ENCODE measurements at places on chromosomes 5 and 9. TPM values are rescaled to one million over a fixed set of nuclear protein-coding genes. Genes with fewer than 3 reads are reported as not detected.
A peak's percentile ranks its signal among the peaks of the same experiment; 100 is the strongest.

Gene C7
- polyA plus RNA-seq, result not detected

Gene PCDHAC2
- not detected for polyA plus RNA-seq

Gene STKLD1
- polyA plus RNA-seq, result 0.75 TPM

Gene DMRT3
- polyA plus RNA-seq, result not detected

Gene LHX6
- polyA plus RNA-seq, result not detected

Gene IFT74
- 7.5 TPM for polyA plus RNA-seq

Gene UAP1L1
- polyA plus RNA-seq, result 4.6 TPM

Gene DAB2IP
- 0.41 TPM for polyA plus RNA-seq

Gene POLR1E
- 21.4 TPM for polyA plus RNA-seq

Gene CDH12
- not detected for polyA plus RNA-seq

DNA sequence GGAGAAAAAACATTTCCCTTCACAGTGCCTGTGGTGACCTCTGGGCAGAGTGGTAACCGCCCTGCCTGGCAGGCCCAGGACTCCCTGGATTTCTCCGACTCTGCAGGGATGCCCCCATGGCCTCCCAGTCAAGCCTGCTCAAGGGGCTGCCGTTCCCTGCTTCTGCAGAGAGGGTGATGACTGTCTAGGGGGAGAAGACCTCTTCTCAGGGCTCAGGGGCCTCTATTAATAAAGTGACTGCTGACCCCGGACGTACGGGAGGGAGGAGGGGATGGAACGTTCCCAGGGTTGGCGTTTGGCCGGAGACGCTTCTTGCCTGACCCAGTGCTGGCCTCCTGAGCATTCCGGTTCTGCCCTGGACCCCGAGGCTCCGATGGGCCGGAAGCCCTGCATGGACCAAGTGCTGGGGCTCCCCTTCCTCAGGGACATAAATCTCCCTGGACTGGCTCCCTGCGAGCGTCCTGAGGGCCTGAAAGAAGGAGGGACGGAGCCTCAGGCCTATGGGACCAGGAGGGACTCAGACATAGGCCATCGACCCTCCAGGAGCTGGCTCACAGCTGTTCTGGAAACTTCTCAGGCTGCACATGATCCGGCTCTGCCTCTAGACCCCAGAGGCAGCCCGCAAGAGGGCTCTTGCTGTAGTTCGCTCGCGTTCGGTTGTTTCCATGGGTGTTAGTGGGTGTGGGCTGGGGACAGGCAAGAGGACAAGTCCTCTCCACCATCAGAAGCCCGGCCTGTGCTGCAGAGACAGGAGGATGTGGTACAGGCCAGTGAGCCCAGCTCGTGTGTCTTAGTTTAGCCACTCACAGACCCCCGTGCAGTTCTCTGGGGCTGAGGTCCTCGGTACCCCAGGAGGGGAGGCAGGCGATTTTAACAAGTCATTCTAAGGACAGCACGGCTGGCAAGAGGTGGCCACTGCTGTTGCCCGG is 8.1 kb upstream of the RNU6ATAC start:
- DNase-seq, result no peak
- H3K4me3 ChIP-seq, result no peak overlapping the region
- no peaks in the 10 kb centered on the region for H3K4me1 ChIP-seq
- H3K36me3 ChIP-seq, result no peaks in the 10 kb centered on the region

GRCh38 chr5:27845248-27845647 is 806.9 kb upstream of the CDH9 start:
- H3K27me3 ChIP-seq, result no peaks in the 10 kb centered on the region
- no peaks in the 10 kb centered on the region for H3K4me1 ChIP-seq
- no peak overlapping the region for H3K27ac ChIP-seq
- no peaks in the 10 kb centered on the region for H3K36me3 ChIP-seq
- DNase-seq, result no peak

- H3K27me3 ChIP-seq, result no peaks in the 10 kb centered on the region
- no peak overlapping the region for H3K27ac ChIP-seq
- no peaks in the 10 kb centered on the region for H3K4me1 ChIP-seq
- H3K4me3 ChIP-seq, result no peak overlapping the region
Observed at GRCh38 chr9:121643473-121643872, 8.0 kb upstream of the DAB2IP start.

DNA sequence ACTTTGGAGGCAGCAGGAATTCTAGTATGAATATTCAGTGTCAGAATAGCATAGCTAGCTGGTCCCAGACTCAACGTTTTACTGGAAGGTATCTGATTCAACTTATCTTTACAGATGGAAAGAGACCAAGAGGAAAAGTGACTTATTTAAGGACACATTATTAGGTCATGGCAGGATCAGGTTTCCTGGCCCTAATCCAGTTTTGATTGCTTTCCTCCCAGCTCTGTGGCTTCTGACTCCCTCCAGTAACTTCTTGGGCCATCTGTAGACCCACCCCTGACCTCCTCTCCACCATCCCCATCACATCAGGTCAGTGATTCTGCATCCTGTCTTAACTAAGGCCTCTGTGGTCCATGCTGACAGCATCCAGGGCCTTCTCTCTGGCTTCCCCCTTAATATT is 38.4 kb downstream of the SH3TC2 start:
- no peaks in the 10 kb centered on the region for H3K27me3 ChIP-seq
- no peaks in the 10 kb centered on the region for H3K4me1 ChIP-seq
- H3K36me3 ChIP-seq, result no peaks in the 10 kb centered on the region
- no peak for DNase-seq
- H3K4me3 ChIP-seq, result no peak overlapping the region
- no peak overlapping the region for H3K27ac ChIP-seq

DNA sequence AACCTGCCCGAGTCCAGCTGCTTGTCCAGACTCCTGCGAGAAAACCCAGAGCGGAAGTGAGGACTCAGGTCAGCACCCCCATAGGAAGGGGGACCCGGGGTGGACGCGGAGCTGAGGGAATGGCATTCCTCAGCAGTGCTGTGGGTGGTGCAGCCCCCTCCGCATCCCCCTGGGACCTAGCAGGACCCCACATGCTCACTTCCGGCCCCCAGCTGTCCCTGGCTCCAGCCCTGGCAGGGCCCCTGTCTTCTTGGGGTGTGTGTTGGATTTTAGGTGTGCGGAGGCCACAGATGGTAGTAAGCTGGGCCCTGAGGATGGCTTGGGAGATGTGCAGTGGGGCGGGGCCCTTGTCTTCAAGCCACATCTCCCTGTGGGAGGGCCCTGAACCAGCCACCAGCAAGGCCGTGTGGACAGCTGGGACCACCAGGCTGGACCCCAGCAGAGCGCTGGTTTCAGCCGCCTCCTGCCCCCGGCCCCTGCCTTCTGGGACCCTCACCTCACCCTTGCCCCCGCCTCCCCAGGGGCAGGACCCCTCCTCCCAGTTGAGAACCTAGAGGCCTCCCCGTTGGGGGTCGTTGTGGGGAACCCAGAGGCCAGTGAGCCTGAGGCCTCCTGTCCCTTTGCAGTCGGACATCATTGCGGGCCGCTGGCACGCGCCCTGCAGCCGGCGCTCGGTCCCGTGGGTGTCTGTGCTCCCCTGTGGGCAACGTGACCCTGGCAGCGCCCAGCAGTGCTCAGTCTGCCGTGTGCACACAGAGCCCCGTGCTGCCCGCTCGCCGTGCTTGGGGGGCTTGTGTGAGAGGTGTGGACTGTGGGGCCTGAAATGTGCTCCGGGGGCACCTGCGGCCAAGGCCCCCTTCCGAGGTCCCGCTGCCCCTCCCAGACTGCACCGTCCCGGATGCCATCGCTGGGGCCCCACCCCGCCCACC is 10.8 kb upstream of the SLC9A3 start:
- H3K4me3 ChIP-seq, result no peak overlapping the region
- H3K27ac ChIP-seq, result no peak overlapping the region
- H3K36me3 ChIP-seq, result no peaks in the 10 kb centered on the region
- H3K4me1 ChIP-seq, result no peaks in the 10 kb centered on the region
- peaks cover 12% of the 10 kb centered on the region for H3K27me3 ChIP-seq

GRCh38 chr5:115414406-115415142 is 118.1 kb upstream of the CCDC112 start:
- no peak for DNase-seq
- no peak overlapping the region for H3K27ac ChIP-seq
- H3K4me1 ChIP-seq, result no peaks in the 10 kb centered on the region

- no peaks in the 10 kb centered on the region for H3K36me3 ChIP-seq
- H3K27me3 ChIP-seq, result no peaks in the 10 kb centered on the region
- no peak within 1 kb of the TSS for H3K27ac ChIP-seq
- H3K4me3 ChIP-seq, result no peak within 1 kb of the TSS
- no peak for DNase-seq
- peaks cover 5% of the 10 kb centered on the region for H3K4me1 ChIP-seq
Observed at GRCh38 chr9:127877566-127877998, at the start of gene AK1. Gene AK1, minus strand, starts transcription at chr9:127877675. Its CDS starts 3,058 bp downstream, at chr9:127874617.

- DNase-seq, result no peak
- H3K4me1 ChIP-seq, result no peaks in the 10 kb centered on the region
- H3K4me3 ChIP-seq, result no peak overlapping the region
- no peak overlapping the region for H3K27ac ChIP-seq
Observed at GRCh38 chr9:81363916-81364480, 325.3 kb downstream of the TLE1 start.

DNA sequence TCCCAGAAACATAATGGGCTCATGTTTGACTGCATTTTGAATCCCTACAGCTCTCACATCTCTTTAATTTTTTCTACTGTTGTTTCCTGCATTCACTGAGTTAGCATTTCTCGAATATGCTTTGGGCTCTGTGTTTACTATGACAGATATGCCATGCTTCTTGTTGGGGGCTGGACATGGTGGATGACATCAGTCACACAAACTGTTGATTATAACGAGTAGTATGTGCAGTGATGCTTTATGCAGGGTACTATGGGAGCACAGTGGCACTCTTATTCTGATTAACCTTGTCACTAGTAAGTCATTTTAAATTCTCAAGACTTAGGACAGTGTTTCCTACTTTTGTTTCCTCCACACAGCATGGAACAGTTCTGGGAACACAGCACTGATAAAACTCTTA is 295.4 kb upstream of the ZNF608 start:
- H3K27me3 ChIP-seq, result no peaks in the 10 kb centered on the region
- no peak for DNase-seq
- H3K27ac ChIP-seq, result no peak overlapping the region
- H3K4me1 ChIP-seq, result no peaks in the 10 kb centered on the region
- H3K4me3 ChIP-seq, result no peak overlapping the region
- H3K36me3 ChIP-seq, result no peaks in the 10 kb centered on the region

GRCh38 chr5:172276214-172276613 is 7.3 kb downstream of the UBTD2 start:
- H3K4me3 ChIP-seq, result no peak overlapping the region
- DNase-seq, result no peak
- H3K27me3 ChIP-seq, result no peaks in the 10 kb centered on the region
- no peaks in the 10 kb centered on the region for H3K4me1 ChIP-seq
- no peaks in the 10 kb centered on the region for H3K36me3 ChIP-seq
- H3K27ac ChIP-seq, result no peak overlapping the region

GRCh38 chr5:21646469-21646868 is 1206.7 kb downstream of the CDH12 start:
- H3K27me3 ChIP-seq, result no peaks in the 10 kb centered on the region
- DNase-seq, result no peak
- H3K36me3 ChIP-seq, result no peaks in the 10 kb centered on the region
- H3K4me1 ChIP-seq, result no peaks in the 10 kb centered on the region

GRCh38 chr5:115758356-115758755 is 58.1 kb downstream of the CDO1 start:
- DNase-seq, result no peak
- H3K27ac ChIP-seq, result no peak overlapping the region
- H3K4me1 ChIP-seq, result no peaks in the 10 kb centered on the region
- H3K4me3 ChIP-seq, result no peak overlapping the region

DNA sequence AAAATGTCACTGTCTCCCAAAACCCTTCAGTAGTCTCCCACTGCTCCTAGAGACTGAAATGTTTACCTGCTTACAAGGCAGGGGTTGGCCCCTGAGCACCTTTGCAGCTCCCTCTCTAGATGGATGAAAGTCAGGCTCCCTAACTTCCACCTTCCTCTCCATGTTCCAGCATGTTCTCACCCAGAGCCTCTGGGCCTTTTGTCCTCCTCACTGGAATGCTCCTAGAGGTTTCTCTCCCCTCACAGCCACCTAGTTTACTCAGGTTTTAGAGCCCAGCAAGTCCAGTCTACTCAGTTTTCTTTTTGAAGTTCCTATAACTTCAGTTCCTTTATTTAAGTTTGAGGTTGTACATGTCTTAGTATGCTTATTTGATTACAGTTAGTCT is 815 bp upstream of the URM1 start:
- H3K27me3 ChIP-seq, result no peaks in the 10 kb centered on the region
- DNase-seq, result no peak
- H3K27ac ChIP-seq, result peak overlapping the region; percentile 95
- H3K4me3 ChIP-seq, result peak overlapping the region; percentile 90
- H3K36me3 ChIP-seq, result peaks cover 4% of the 10 kb centered on the region

- H3K27me3 ChIP-seq, result no peaks in the 10 kb centered on the region
- no peaks in the 10 kb centered on the region for H3K4me1 ChIP-seq
- no peak overlapping the region for H3K4me3 ChIP-seq
- peaks cover 3% of the 10 kb centered on the region for H3K36me3 ChIP-seq
Observed at GRCh38 chr9:105302728-105303127, 58.3 kb downstream of the SLC44A1 start.

GRCh38 chr5:143019157-143019556 is 249.0 kb downstream of the ARHGAP26 start:
- DNase-seq, result no peak
- no peaks in the 10 kb centered on the region for H3K27me3 ChIP-seq
- H3K36me3 ChIP-seq, result no peaks in the 10 kb centered on the region
- no peak overlapping the region for H3K27ac ChIP-seq
- H3K4me3 ChIP-seq, result no peak overlapping the region

DNA sequence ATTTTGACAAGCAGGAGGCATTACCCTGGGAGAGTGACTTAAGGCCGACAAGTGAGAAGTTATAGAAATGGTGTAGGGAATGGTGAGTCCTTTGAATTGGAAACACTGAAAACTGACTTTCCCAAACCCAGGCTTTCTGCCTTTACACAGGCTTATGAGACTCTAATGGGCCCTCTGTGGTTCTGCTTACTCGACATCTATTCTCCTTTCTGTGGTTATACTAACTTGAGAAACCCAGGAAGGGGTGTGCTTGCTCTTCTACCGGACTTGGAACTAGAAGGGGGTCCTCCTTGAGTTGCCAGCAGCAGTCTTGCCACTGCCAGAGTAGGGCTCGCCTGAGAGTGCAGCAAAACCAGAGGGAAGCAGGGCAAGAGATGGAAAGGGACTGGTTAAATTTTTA is 63.3 kb downstream of the FYB1 start:
- DNase-seq, result no peak
- no peak overlapping the region for H3K4me3 ChIP-seq
- peaks cover 20% of the 10 kb centered on the region for H3K36me3 ChIP-seq
- no peak overlapping the region for H3K27ac ChIP-seq

GRCh38 chr5:102596113-102596512 is 97.3 kb upstream of the SLCO6A1 start:
- no peak for DNase-seq
- H3K4me1 ChIP-seq, result peaks cover 8% of the 10 kb centered on the region
- no peaks in the 10 kb centered on the region for H3K27me3 ChIP-seq
- no peak overlapping the region for H3K27ac ChIP-seq
- H3K4me3 ChIP-seq, result peak overlapping the region; percentile 27

DNA sequence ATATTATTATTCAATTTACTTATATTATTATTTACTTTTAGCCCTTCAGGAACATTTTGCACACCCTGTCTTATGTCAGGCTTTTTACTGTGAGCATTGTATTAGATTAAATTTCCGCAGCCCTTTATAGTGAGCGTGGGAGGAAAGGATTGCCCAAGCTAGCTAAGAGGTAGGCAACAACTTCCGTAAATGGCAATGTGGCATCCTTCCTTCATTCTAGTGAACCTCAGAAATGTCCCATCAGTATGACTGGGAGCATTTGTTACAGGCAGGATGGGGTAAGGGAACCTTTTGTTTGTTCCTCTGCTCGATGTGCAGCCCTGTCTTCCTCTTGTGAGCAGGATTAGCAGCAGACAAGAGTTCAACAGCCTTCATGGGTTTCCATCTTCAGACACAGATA is 6.2 kb upstream of the CD180 start:
- DNase-seq, result no peak
- H3K4me3 ChIP-seq, result no peak overlapping the region
